Activated CD4-positive, CD25-positive, alpha-beta regulatory T cell (primary cell): ENCODE measurements at places on chromosomes 3 and 15.

GRCh38 chr15:81516012-81516411 is 142.0 kb upstream of the TMC3 start:
- no peak for DNase-seq

DNA sequence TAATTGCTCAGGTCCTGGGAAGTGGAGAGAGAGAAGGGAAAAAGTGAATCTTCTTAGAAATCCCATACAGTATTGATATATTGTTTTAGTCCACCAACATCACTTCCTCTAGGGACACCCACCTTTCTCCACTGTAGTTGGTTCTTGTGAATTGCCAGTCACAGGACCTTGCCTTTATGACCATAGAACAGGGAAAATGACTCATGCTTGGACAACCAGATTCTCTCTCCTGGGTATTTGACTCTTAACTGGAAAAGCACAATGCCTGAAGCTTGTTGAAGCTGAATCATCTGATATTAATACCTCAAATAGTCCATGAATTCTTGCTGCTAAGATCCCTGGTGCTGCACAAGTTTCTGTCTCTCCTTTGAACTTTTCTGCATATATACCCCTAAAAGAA is 32.5 kb upstream of the DCLK3 start:
- no peak for DNase-seq

GRCh38 chr3:28022916-28023315 is 218.5 kb upstream of the CMC1 start:
- DNase-seq, result no peak

GRCh38 chr3:151638555-151639417 is 94.9 kb upstream of the AADACL2 start:
- no peak for DNase-seq

DNA sequence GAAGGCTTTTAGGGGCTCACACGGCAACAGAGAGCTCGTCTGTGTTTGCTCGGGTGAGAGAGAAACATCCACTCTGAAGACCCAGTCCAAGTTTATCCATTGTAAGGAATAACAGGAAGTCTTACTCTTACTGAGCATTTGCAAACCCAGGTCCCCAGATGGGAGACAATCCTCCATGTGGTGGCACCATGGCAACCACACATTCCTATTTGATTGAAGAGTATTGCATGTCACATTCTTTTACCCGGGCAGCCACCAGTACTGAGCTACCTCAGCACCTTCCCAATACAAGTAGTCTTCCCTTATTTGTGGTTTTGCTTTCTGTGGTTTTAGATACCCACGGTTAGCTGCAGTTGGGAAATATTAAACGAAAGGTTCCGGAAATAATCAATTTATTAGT is 302.9 kb upstream of the RASGRP1 start:
- no peak for DNase-seq

DNA sequence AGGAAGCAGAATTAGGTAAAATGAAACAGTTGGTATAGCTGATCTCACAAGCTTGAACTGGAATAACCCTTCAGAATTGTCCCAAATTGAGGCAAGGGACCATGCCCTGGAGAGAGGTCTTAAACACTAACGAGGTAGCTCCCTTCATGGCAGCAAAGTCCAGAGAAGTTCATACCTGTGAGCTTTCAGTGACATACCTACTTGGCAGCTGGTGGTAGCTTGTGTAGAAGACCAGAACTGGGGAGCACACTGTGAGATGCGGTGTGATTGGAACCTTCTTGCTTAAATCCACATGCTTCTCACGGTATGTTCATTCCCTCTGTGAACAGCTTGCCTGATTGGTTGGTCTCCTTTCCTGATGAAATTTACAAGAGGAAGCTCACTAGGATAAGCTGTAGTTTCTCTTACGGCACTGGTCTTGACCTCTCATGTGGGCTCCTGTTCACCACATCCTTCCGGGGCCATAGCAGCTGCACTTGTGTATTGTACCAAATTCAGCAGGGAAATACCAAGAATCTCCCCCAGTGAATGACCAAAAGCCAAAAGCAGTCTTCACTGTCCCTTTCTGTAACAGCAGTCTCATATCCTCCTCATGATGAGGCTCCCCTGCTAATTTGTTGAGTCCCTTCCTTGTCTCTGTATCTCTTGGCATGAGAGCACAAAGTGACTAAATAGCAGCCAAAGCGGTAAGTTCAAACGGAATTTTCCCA is 483.7 kb upstream of the FRG2C start:
- DNase-seq, result no peak

DNA sequence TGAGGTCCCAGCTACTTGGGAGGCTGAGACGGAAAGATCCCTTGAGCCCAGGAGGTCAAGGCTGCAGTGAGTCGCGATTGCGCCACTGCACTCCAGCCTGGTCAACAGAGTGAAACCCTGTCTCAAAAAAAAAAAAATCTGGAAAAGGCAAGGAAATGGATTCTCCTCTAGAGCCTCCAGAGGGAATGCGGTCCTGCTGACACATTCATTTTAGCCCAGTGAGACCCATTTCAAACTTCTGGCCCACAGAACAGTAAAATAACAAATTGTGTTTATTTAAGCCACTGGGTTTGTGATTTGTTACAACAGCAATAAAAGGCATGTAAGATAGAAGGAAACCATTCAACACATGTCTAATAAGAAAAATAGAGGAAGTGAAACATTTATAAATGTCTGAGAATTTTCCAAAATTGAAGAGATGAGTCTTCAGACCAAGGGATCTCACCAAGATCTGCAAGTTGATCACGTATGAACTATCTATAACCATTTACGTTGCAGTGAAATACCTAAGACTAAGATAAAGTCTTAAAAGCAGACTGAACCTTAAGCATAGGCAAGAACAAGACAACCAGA is at the start of gene HTR3E:
HTR3E (plus strand) TSS at position 254 of the 573 bp plus-strand sequence. CDS start 466 bp downstream, outside the sequence.
- DNase-seq, result no peak

DNA sequence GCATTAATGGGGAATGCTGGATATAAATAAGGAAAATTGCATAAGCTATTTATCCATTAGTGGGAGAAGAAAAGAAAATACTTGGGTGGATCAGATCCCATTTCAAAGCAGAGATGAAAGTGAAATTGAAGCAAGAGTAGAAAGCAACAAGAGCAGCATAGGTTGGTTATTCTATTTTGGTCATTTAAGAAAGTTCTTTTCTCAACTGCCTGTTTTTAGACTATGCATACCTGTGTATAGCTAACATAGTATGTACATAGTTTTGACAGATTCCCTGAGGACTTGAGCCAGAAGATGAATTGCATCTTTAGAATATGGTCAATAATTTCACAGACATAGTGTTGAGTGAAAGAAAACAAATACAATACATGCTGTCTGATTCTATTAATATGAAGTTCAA is 29.0 kb upstream of the DENND4A start:
- DNase-seq, result no peak

DNA sequence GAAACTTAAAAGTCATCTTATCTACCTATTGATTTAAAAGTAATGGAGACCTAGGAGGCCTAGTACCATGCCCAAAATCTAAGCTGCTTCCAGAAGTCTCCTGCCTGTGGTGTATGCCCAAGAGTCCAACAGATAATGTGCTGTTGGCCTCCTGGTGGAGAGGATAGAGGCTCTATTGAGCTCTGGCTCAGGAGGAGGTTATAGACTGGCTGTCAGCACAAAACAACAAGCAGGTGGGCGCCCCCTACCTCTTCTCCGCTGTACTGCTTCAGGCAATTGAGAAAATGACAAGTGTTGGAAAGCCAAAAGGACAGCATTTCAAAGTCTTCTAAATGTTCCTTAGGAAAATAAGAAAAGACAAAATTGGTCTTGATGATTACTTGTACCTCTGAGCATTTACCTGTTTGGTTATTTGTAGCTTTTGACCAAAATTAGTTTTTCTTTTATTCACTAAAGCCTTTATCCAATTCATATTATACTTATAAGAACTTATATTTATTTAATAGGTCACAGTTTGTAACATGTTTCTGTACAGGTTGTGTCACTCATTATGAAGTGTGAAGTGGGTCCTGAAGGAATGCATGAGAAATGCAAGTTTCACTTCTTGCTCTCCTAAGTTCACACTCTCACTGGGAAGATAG is 17.2 kb upstream of the GNB5 start:
- DNase-seq, result peak; percentile 32

DNA sequence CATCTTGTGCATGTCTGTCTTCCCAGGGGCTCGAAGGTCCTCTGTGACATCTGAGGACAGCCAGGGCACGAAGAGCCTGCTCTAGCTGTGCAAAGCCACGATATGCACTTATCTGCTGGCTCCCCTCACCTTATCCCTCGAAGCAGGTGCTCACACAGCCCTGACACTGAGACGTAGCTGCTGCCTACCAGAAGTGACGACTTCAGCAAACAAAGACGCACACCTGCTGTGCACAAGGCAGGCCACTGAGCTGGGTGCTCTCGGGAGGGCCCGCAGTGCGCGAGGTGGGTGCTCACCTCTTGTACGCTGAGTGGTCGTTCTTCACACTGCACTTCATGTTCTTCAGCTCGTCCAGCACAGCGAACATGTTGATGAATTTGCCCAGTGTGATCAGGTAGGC is 37.3 kb downstream of the CYFIP1 start:
- no peak for DNase-seq

DNA sequence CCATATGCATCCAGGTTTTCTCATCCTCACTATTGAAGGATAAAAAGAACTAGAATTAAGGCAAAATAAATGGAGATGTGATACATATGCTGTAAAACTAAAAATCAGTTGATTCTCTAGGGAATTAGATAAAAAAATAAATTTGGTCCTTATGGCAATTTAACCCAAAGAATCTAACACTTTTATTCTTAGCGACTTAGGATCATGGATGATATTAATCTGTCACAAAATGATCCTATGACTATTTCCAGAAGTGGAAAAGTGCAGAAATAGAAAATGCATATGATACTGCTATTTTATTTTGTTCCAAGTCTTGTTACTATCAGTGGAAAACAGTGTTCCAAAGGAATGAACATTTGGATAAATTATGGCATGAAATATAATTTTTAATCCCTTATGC is 746.3 kb downstream of the ROBO2 start:
- DNase-seq, result no peak

- no peak for DNase-seq
Measured at GRCh38 chr3:55937301-55937700, 450.2 kb upstream of the WNT5A start.

DNA sequence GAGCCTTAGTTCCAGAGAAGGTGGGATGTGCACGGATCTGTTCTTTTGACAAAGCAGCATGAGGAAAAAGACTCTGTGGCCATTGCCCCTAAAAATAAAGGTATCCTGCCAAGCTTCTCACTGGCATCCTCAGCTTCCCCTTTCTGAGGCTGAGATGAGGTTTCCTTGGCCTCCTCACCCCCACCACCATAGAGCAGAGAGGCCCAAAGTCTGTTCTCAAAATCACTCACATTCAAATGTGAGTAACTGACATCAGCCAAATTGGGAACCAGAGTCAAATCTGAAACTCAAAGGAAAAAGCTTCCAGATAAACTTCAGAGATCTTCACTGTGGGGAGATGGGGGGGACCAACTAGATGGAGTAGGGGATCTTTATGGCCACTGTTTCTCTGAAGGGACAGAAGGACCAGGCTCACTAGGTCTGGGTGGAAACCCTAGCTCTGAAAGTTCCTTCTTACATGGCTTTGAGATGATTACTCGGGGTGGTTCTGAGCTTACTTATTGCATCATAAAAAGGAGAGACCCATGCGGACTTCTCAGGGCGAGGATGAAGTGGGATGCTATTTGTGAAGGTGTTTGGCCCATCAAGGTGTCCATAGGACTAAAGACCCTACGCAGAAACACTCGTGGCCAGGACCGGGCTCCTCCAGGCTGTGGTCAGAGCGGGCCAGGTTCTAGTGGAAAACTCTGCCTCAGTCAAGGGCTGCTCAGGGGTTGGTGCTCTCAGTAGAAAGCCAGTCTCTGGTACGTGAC is 61.5 kb upstream of the MEF2A start:
- DNase-seq, result no peak

GRCh38 chr3:72116226-72116625 is 331.3 kb upstream of the PROK2 start:
- DNase-seq, result no peak

GRCh38 chr15:19973718-19974117 is 567.9 kb downstream of the GOLGA6L6 start:
- no peak for DNase-seq
